ENCODE measurements at places on chromosomes 6 and 20. TPM values are rescaled to one million over a fixed set of nuclear protein-coding genes. Genes with fewer than 3 reads are reported as not detected.

GRCh38 chr6:32096087-32096393 is 13.1 kb downstream of the TNXB start:
- peaks cover 20% of the 10 kb centered on the region for H3K4me1 ChIP-seq
- no peak overlapping the region for H3K4me3 ChIP-seq
- DNase-seq = no peak
- H3K36me3 ChIP-seq = no peaks in the 10 kb centered on the region
- H3K27ac ChIP-seq = no peak overlapping the region

DNA sequence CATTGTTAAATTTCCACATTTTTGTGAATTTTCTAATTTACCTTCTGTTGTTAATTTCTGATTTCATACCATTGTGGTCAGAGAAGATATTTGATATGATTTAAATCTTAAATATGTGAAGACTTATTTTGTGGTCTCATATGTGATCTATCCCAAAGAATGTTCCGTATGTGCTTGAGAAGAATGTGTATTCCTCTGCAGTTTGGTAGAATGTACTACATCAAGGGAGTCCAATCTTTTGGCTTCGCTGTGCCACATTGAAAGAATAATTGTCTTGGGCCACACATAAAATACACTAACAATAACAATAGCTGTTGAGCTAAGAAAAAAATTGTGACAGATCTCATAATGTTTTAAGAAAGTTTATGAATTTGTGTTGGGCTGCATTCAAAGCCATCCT is 176.2 kb upstream of the PRND start:
- no peak overlapping the region for H3K4me3 ChIP-seq
- no peak for DNase-seq
- H3K4me1 ChIP-seq = peaks cover 35% of the 10 kb centered on the region
- H3K27me3 ChIP-seq = no peaks in the 10 kb centered on the region

DNA sequence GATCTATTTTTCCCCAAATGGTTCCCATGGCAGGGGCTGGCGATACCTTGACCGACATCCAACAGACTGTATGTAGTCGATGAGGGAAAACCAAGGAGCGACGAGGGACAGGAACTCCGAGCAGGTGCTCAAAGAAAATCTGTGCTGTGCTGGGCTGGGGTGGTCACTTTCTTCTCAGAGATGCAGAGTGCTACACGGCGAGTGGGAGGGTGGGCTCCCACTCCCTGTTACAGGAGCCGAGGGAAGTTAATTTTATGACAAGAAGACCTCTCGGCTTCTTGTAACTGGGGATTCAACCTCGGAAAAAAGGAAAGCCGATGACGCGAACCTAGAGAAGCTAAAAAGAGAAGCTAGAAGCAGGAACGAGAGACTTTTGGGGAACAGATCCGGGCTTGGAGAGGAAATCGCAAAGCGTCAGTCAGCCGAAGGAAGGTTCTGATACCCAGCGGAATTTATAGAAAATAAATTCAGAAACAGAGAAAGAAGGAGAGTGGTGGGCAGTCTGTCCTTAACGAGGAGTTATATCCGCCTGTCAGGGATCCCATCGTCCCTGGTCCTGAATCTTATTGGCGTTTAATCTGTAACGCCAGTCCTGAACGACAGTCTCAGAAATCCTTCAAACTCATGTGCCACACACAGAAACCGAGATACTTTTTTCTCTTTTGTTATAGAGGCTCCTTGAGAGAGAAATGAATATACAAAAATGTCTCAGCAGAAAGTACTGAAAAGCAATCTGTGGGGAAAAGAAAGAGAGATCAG is 84.6 kb upstream of the ZNF322 start:
- H3K36me3 ChIP-seq = no peaks in the 10 kb centered on the region
- H3K4me3 ChIP-seq = no peak overlapping the region
- no peaks in the 10 kb centered on the region for H3K4me1 ChIP-seq
- no peak for DNase-seq

GRCh38 chr6:28373925-28374324 is 24.2 kb downstream of the ZKSCAN3 start:
- no peak overlapping the region for H3K27ac ChIP-seq
- no peak overlapping the region for H3K4me3 ChIP-seq
- no peaks in the 10 kb centered on the region for H3K4me1 ChIP-seq
- no peaks in the 10 kb centered on the region for H3K27me3 ChIP-seq
- DNase-seq = no peak

DNA sequence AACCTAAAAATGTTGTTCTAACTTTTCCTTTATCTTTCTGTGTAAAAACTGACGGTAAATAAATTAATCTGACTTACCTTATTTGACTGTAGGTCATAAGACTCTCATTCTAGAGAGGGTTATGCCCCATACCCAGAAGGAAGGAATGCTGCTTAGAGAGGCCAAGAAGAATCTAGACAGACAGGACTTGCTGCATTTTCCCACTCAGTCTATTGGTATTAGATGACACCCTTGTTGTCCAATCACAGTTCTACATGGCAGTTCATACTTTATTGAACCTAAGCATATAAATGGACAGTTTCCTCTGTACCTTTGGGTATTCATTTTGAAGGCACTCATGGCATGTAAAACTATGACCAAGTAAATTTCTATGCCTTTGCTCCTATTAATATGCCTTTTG is 359.6 kb upstream of the ID4 start:
- no peaks in the 10 kb centered on the region for H3K36me3 ChIP-seq
- H3K4me3 ChIP-seq = no peak overlapping the region
- DNase-seq = no peak

DNA sequence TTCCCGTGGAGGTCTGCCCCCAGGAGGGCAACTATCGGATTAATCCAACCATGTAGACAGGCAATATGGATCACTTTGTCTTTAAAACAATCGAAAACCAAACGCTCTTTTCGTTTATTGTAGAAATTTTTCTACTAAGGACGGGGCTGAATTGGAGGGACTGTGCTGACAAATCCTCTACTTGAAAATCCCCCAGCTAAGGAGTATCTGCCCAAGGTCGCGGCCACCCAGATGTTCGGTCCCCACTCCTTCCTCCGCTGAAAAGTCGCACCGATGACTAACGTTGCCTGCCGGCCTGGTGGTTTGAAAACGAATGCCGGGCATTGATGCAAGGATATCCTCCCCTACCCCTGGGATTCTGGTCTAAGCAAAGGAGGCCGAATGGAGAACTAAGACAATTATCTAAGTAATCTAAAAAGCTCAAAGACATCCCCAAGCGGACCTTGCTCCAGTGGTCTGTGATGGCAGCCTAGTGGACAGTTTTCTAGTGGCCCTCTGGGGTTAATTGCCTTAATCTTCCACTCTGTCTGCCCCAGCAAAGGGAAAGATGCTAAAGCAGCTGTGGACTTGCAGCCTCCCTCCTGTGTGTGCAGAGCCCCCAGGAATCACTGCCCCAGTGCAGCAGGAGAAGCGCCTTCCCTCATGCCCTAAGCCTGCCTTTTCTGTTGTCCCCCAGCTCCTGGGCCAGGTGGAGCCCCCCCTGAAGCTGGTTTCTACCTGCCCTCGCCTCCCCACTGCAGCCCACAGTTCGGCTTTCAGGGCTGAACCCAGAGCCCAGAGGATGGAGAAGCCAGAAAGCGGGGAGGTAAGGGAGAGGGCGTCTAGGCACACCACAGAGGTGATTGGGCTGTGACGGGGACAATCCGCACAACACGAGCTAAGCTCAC is 3.6 kb upstream of the FOXC1 start:
- no peak overlapping the region for H3K4me3 ChIP-seq
- peaks cover 9% of the 10 kb centered on the region for H3K36me3 ChIP-seq
- peaks cover 22% of the 10 kb centered on the region for H3K4me1 ChIP-seq
- no peak overlapping the region for H3K27ac ChIP-seq

DNA sequence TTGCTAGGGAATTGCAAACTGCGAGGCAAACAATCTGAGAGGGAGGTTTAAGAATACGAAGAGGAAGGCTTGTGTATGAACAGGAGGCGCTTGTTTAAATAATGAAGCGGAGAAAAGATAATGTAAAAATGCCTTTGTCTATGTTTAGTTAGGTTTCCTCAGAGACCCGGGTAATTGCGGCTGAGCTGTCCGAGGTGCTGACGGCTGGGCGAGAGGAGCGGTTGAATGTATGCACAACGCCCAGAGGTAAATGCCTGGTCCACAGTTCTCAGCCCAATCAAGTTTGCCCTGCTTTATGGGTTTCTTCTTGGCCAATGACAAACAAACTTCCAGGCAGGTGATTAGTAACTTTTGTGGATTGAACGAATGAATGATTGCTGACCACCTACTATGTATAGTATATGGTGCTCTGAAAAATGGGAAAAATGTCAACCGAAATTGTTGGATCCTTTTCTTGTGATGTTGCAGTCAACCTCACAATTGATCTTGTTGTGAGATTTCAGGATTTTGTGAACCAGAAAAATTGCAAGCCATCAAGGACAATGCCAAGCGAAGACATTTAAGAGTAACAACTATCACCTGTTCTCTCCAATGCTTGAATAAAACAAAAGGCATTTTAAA is 38.3 kb upstream of the SLC32A1 start:
- no peaks in the 10 kb centered on the region for H3K4me1 ChIP-seq
- no peaks in the 10 kb centered on the region for H3K36me3 ChIP-seq
- H3K27ac ChIP-seq = no peak overlapping the region
- no peak overlapping the region for H3K4me3 ChIP-seq

DNA sequence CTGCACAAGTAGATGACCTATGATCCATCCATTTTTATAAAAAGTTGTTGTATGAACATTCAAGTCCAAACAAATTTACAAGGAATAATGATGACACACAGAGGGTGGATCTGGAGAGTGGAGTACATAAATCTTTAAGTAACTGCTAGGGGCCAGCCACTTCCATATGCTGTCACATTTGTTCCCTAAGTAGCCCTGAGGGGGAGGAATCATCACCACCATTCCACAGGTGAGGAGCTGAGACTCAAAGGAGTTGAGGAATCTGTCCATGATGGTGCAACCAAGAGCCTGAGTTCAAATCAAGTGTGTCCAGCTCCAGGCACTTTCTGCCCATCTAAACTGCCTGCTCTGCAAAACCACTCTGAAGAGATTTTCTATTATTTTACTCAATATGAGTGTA is 132.1 kb downstream of the AIG1 start:
- H3K27ac ChIP-seq = no peak overlapping the region
- no peak overlapping the region for H3K4me3 ChIP-seq
- peaks cover 5% of the 10 kb centered on the region for H3K4me1 ChIP-seq
- no peak for DNase-seq
- no peaks in the 10 kb centered on the region for H3K27me3 ChIP-seq

- H3K4me3 ChIP-seq = no peak overlapping the region
- DNase-seq = no peak
- no peaks in the 10 kb centered on the region for H3K27me3 ChIP-seq
- H3K4me1 ChIP-seq = no peaks in the 10 kb centered on the region
- H3K36me3 ChIP-seq = no peaks in the 10 kb centered on the region
- no peak overlapping the region for H3K27ac ChIP-seq
These were observed 332.0 kb downstream of the HAO1 start for GRCh38 chr20:7608250-7608649.

DNA sequence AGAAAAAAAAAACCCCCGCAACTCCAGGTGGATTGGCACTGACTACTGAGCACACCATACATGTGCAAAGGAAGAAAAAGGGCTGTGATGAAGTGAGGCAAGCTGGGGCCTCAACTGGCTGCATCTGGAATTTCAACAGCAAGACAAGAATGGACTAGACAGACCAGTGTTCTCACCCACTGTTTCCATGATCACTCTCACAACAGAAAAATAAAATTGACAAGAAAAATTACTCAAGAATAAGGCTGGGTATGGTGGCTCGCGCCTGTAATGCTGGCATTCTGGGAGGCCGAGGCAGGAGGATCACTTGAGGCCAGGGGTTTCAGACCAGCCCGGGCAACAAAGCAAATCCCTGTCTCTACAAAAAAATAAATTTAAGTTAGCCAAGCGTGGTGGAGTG is 18.8 kb downstream of the ZNF217 start:
- H3K4me3 ChIP-seq = no peak overlapping the region
- H3K4me1 ChIP-seq = peaks cover 14% of the 10 kb centered on the region
- no peak for DNase-seq
- H3K27ac ChIP-seq = no peak overlapping the region
- H3K27me3 ChIP-seq = no peaks in the 10 kb centered on the region

SLC16A10 gene
- total RNA-seq = not detected

MAS1L gene
- not detected for total RNA-seq

RIN2 gene
- total RNA-seq = 15.7 TPM

GRIK2 gene
- total RNA-seq = 0.97 TPM

VSX1 gene
- total RNA-seq = not detected

TRAPPC3L gene
- 0.06 TPM for total RNA-seq

UBE2J1 gene
- total RNA-seq = 45.5 TPM

Data from SJSA1 (cell line).